Esophagus muscularis mucosa (tissue), 4 donors: ENCODE measurements at places on chromosomes 16 and 17. TPM values are rescaled to one million over a fixed set of nuclear protein-coding genes. Genes with fewer than 3 reads are reported as not detected.
A peak's percentile ranks its signal among the peaks of the same experiment; 100 is the strongest.

CES5A gene
- total RNA-seq = not detected

HIC1 gene
- 53.4 TPM for total RNA-seq

IRX6 gene
- total RNA-seq = not detected

CHST4 gene
- total RNA-seq = 0.63 TPM

GLIS2 gene
- total RNA-seq = 10.8 TPM

- H3K27me3 ChIP-seq = no peaks in the 10 kb centered on the region
- H3K27ac ChIP-seq = no peak overlapping the region
- H3K4me3 ChIP-seq = no peak overlapping the region
- H3K36me3 ChIP-seq = no peaks in the 10 kb centered on the region
- DNase-seq = no peak
- H3K4me1 ChIP-seq = no peaks in the 10 kb centered on the region
Measured at GRCh38 chr17:9658593-9659211, 13.4 kb downstream of the USP43 start.

DNA sequence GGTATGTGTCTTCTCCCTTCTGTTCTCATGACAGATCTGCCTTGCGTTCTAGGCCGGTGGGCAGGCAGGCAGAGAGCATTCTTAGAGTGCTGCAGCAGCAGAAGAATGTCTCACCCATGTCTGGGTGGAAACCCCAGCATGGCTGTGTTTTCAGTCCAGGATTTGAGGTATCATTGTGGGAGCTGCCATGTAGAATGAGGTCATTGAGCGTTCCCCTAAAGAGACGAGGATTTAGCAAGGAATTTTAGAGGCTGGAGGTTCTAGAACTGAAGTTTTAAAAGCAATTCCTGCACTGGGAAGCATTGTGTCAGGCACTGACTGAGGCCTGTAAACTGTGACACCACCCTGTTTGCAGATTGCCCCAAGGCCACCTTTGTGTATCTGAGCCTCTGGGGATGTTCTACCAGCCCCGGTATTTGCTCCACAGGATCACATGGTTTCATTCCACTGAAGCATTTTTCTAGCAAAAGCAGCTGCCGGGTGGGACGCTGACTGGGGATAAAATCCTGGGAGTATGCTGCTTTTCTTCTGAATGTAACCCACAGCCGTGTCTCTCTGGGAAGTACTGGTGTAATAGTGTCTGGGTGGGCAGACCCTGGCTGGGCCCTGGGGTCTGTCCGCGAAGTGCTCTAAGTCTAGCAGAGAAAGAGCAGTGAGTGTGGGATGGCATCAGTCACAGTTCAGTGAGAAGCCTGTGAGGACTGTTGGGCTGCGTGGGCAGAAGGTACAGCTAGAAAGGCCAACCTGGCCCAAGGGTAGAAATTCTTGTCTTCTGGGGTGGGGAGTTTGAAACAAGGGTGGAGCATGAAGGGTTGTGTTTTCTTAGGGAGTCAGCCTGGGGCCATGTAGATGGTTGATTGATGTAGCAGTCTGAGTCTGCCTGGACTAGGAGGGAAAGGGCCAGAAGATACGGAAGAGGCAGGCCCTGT lies 30.2 kb downstream of the PLCD3 start:
- DNase-seq = no peak
- H3K27me3 ChIP-seq = no peaks in the 10 kb centered on the region
- H3K4me3 ChIP-seq = no peak overlapping the region

- H3K4me3 ChIP-seq = no peak overlapping the region
- H3K36me3 ChIP-seq = no peaks in the 10 kb centered on the region
- no peak for DNase-seq
- H3K27me3 ChIP-seq = no peaks in the 10 kb centered on the region
Measured at GRCh38 chr17:56917559-56918296, 3.9 kb upstream of the TRIM25 start.

GRCh38 chr17:75566416-75566815 lies 21.2 kb upstream of the MYO15B start:
- no peak overlapping the region for H3K4me3 ChIP-seq
- DNase-seq = no peak
- no peaks in the 10 kb centered on the region for H3K27me3 ChIP-seq

DNA sequence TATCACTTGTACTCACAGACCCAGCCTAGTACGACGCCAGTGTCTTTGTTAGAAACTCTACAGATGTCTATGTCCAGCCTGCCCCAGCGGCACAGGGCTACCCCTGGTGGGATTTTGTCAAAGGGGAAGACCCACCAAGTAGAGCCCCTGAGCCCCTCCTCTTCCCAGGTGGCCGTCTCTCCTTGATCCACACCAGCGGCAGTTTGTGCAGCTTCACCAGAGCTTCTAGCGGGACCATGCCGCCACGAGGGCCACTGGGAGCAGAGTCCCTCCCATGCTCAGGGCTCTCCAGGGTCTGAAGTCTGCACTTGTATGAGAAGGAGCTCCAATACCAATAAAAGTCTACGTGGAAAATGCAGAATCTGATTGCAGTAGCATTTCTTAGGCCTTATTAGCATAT lies 157.1 kb downstream of the RPTOR start:
- no peak overlapping the region for H3K27ac ChIP-seq
- no peak for DNase-seq
- H3K36me3 ChIP-seq = no peaks in the 10 kb centered on the region
- no peaks in the 10 kb centered on the region for H3K27me3 ChIP-seq
- H3K4me3 ChIP-seq = no peak overlapping the region
- peaks cover 14% of the 10 kb centered on the region for H3K4me1 ChIP-seq

GRCh38 chr16:1367486-1368174 lies 15.9 kb downstream of the GNPTG start:
- H3K27me3 ChIP-seq = no peaks in the 10 kb centered on the region
- H3K4me1 ChIP-seq = no peaks in the 10 kb centered on the region

- peaks cover 11% of the 10 kb centered on the region for H3K4me1 ChIP-seq
- DNase-seq = no peak
- no peak overlapping the region for H3K27ac ChIP-seq
- no peak overlapping the region for H3K4me3 ChIP-seq
- no peaks in the 10 kb centered on the region for H3K36me3 ChIP-seq
- H3K27me3 ChIP-seq = peaks cover 27% of the 10 kb centered on the region
Measured at GRCh38 chr17:44610331-44610730, 45.9 kb upstream of the MEIOC start.

- H3K36me3 ChIP-seq = no peaks in the 10 kb centered on the region
- no peak for DNase-seq
- peak overlapping the region; percentile 96 for H3K4me3 ChIP-seq
- no peaks in the 10 kb centered on the region for H3K27me3 ChIP-seq
- H3K4me1 ChIP-seq = peaks cover 47% of the 10 kb centered on the region
Measured at GRCh38 chr16:67893743-67894399, 817 bp downstream of the PSKH1 start.

DNA sequence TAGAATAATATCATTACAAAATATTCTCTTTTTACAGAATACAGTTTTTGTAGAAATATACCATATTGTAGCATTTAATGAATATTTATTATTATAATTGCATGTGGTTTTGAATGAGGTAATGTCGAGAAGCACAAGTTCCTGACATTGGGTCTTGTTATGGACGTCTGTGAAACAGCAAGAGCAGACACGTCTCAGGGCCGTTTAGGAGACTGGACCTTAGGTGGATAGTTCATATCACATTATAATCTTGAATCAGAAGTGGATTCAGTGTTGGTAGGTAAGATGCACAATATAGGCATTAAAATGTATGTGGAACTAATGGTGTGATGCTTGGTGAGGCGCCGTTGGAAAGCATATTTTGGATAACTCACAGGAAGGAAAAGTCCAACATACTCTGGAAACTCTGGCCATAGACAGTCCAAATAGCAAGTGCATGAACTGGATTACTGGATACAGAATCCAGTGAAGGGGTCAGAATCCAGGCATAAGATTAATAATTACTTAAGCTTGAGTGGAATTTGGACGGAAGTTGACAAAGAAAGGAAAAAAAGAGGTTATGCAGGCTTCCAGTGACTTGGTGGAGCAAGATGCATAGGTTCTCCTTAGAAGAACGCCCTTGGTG lies 17.2 kb downstream of the ABCA8 start:
- no peak overlapping the region for H3K27ac ChIP-seq
- peaks cover 29% of the 10 kb centered on the region for H3K36me3 ChIP-seq
- H3K4me3 ChIP-seq = no peak overlapping the region
- no peak for DNase-seq
- no peaks in the 10 kb centered on the region for H3K4me1 ChIP-seq
- H3K27me3 ChIP-seq = no peaks in the 10 kb centered on the region

DNA sequence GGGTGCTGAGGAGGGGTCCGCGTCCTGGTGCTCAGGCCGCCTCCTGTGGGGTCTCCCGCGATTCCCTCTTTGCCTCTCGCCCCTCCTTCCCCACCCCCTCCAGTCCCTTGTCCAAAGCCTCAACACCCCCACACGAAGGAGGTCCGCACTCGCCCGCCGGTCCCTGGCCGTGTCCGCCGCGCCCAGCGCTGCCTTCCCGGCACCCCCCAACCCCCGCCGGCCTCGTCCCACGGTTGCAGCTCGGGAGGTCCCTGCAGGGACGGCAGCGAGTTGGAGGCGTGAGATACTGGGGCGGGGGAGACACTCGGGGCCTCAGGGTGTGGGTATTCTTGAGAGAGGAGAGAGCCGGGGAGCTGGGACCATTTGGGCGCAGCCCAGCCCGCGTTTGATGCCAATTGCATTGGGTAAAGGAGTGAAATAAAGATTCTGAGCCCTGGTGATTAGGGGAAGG lies 468 bp downstream of the FLYWCH2 start:
- DNase-seq = no peak
- H3K27ac ChIP-seq = peak overlapping the region; percentile 99
- H3K36me3 ChIP-seq = no peaks in the 10 kb centered on the region

GRCh38 chr17:31062346-31062745 lies 32.4 kb upstream of the NF1 start:
- no peak for DNase-seq
- H3K4me3 ChIP-seq = no peak overlapping the region
- H3K27me3 ChIP-seq = no peaks in the 10 kb centered on the region

GRCh38 chr16:85066346-85066885 lies 38.8 kb downstream of the KIAA0513 start:
- no peak overlapping the region for H3K27ac ChIP-seq
- no peaks in the 10 kb centered on the region for H3K4me1 ChIP-seq
- H3K36me3 ChIP-seq = peaks cover 37% of the 10 kb centered on the region
- H3K27me3 ChIP-seq = no peaks in the 10 kb centered on the region
- no peak for DNase-seq
- H3K4me3 ChIP-seq = no peak overlapping the region

DNA sequence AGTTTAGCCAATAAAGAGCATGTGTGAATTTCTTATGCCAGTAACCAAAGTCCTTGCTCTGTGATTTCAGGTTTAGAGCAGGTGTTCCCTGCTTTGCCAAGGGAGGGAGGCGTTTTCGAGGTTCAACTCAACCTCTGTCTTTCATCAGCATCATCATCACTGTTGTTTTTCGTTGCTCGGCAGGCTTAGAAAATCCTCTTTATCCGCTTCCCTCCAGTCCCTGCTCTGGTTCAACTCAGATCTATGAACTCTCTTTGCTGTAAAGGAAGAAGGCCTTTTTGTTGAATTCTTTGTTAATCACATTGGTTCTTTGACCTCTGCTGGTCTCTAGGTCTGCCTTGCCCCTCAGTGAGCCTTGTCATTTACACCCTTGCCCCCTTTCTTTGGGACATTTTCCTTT lies 243.9 kb upstream of the RBFOX1 start:
- H3K27me3 ChIP-seq = no peaks in the 10 kb centered on the region
- no peak overlapping the region for H3K27ac ChIP-seq
- DNase-seq = no peak
- no peaks in the 10 kb centered on the region for H3K4me1 ChIP-seq
- no peaks in the 10 kb centered on the region for H3K36me3 ChIP-seq
- no peak overlapping the region for H3K4me3 ChIP-seq

GRCh38 chr17:70184770-70185169 lies 15.4 kb downstream of the KCNJ2 start:
- no peak overlapping the region for H3K4me3 ChIP-seq
- no peaks in the 10 kb centered on the region for H3K4me1 ChIP-seq
- DNase-seq = no peak
- H3K36me3 ChIP-seq = no peaks in the 10 kb centered on the region
- no peaks in the 10 kb centered on the region for H3K27me3 ChIP-seq
- no peak overlapping the region for H3K27ac ChIP-seq

GRCh38 chr16:67241008-67241900 lies 6.0 kb downstream of the FHOD1 start:
- no peak for DNase-seq
- peaks cover 35% of the 10 kb centered on the region for H3K36me3 ChIP-seq
- H3K4me3 ChIP-seq = no peak overlapping the region
- no peaks in the 10 kb centered on the region for H3K27me3 ChIP-seq
- peak overlapping the region; percentile 65 for H3K27ac ChIP-seq
